PC-3 (cell line): ENCODE measurements at places on chromosomes 3 and 15.

DNA sequence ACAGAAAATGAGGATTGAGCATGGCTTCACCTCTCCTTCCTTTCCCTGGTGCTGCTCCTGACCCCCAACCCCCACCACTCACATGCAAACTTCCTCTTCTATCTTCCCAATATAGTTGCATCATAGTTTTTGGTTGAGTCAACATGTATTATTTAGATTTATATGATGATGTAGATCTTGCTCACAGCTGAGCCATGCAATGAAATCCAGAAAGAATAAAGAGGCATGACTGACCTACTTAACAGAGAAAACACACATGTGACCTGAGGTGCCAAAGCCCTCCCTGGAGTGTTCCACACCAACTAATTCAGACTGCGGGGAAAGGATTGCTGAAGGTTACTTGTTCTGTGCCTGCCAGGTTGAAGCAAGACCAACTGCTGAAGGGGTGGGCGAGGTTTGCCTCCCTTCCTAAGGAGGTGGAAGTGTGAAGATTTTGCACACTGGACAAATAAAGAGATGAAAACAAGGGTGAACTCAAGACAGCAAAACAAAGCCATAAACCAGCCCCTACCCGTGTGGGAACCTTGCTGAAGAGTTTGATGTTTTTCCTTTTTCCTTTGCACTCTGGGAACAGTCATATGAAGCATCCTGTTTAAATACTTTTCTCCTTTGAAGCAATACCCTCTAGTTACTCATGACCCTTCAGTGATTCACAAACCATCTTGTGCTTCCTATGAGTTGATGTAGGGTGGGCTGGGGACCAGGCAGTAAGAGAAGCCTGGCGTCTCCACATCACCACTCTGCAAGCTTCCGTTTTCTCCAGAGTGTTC lies 155.2 kb upstream of the UBE2E1 start:
- peak; percentile 94 for DNase-seq

- DNase-seq = peak; percentile 91
Measured at GRCh38 chr3:45644791-45645201, 44.4 kb upstream of the SACM1L start.

DNA sequence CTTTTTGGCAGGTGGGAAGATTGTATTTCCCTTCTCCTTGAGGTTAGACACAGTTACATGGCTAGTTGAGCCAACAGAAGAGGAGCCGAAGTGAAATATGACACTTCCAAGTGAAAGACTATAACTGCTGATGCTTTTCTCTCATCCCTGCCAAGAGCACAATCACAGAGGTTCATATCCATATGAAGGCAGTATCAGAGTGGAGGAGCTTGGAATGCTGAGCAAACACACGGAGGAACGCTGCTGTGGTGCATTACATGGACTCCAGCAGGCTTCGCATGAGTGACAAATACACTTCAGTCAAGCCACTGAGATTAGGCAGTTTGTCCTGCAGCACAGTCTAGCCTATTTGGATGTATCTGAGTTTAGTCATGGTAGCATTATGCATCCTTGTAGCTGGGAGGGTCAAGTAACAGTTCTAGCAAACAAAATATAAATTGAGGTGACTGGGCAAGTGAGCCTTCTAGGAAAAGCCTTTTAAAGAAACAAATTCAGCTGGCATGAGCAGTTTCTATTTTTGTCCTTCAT lies 5.4 kb downstream of the IQCF6 start:
- DNase-seq = peak; percentile 10

DNA sequence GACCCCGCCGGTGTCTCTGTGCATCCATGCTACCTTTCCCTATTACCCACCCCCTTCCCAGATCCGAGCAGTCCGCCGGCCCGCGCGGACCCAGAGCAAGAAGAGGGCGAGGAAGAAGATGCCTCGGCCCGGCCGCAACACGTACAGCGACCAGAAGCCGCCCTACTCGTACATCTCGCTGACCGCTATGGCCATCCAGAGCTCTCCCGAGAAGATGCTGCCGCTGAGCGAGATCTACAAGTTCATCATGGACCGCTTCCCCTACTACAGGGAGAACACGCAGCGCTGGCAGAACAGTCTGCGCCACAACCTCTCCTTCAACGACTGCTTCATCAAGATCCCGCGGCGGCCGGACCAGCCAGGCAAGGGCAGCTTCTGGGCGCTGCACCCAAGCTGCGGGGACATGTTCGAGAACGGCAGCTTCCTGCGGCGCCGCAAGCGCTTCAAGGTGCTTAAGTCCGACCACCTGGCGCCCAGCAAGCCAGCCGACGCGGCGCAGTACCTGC lies 788 bp downstream of the FOXB1 start:
- DNase-seq = no peak

GRCh38 chr15:77497110-77497737 lies 76.5 kb downstream of the HMG20A start:
- no peak for DNase-seq

- DNase-seq = no peak
Measured at GRCh38 chr15:92168066-92168683, 225.5 kb upstream of the ST8SIA2 start.

GRCh38 chr3:73773233-73773632 lies 148.5 kb upstream of the PDZRN3 start:
- DNase-seq = no peak
